AG08396 (cell line): ENCODE measurements at places on chromosomes 5 and 9.

DNA sequence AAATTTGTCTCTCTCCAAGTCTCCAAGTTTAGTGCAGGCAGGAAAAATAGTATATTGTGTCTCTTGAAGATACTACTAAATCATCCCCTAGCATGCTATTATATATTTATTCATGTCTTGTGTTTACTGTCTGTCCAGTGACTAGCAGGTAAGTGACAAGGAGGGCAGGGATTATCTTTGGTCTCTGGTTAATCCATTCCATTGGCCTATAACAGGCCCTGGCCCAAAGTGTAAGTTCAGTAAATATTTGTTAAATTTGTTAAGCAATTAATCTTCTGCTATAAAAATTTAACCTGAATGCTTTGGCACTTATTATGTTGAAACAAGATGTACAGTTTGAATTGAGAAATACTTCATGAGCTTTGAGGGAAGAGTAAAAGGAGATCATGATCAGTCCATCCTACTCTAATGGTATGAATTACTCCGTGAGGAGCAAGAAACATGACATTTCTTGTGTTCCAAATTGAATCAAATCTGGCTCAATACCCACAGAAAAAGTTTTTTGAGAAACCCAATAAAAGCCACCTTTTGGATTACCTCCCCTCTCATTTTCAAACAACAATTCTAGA is 219.7 kb downstream of the DTWD2 start:
- no peak for DNase-seq

DNA sequence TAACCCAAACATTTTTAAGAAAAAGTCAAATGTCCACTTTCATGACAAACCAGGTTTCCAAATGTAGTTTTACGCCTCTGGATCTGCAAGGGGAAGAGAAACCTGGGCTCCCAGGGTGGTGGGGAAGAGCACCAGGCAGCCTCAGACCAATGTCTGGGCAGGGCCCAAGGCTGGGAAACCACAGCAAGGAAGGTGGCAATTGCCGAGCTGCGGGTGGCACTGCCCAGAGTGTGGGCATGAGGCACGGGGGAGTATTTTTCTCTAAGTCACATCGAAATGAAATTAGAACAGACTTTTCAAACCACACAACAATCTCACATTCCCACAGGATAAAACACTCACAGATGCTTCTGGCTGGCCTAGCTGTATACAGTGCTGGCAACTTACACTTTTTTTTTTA is 32.6 kb upstream of the RASGEF1C start:
- DNase-seq = no peak

GRCh38 chr5:112014783-112015395 is 257.9 kb upstream of the NREP start:
- no peak for DNase-seq

DNA sequence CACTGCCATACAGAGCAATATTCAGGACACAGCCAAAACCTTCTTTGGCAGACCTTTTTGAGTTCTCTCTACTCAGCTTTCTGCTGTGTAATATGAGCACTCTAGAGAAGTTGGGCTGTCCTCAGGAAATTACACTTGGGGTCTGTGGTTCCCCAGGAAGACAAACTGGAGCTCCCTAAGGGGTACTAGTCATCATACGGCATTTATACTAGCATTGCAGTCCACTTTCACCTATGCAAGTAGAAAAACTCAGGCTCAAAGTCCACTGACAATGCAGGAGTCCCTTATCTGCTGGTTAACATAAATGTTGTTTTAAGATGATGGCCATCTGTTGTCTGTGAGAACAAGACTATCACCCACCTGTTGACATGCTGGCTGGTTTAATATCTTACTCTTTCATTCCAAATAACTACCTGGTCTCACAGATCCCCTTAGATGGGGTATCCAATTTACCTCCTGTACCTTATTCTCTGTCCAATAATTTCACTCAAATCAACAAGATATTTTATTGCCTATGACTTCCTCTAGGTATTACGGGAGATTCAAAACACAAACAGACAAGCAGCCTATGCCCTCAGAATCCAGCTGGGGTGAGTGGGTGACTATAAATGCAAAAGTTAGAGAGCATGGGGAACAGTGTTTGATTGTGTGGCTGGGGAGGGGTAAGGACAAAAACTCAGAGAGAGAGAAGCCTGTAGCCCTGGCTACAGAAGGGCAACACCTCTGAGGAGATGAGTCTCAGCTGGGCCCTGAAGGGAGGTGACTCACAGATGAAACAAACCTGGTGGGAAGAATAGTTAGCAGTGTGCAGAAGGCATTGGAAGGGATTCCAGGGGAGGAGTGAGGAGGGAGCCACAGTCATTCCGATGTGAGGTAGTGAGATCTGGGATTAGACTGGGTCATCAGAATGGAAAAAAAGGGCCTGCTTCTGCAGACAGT is 10.2 kb downstream of the DOCK8 start:
- no peak for DNase-seq

DNA sequence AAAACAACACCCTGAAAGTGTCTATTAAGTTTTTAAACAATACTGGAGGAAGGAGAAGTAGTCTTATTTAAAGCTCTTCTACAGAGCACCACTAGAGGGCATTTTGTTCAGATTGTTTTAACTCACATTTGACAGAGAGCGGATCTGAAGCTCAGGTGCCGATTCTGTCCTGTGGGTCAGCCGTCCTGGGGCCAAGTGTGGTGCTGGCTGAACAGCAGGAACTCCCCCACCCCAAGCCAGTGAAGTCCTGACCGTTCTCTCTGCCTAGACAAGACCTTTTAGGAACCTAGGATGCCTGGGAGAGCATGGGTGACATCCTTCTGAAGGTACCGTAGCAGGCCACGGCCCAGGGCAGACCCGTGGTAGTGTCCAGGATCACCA is 3.9 kb downstream of the EXOC3 start:
- peak; percentile 56 for DNase-seq

DNA sequence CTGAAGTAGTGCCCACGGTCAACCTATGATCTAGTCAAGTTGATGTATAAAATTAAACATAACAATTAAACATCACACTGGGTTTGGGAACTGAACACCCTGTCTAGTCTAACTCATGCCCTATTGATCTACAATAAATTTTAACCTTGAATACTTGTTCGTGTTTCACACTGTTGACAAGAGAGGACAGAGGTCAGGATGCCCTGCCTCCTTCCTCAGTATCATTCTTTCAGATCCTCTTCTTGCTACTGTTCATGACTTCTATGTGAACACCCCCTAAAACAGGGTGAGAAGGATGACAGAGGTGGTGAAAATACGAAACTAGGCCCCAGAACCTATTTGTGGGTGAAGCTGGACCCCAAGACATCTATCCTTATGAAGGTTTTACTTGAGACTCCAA is 8.1 kb upstream of the MAT2B start:
- DNase-seq = no peak

DNA sequence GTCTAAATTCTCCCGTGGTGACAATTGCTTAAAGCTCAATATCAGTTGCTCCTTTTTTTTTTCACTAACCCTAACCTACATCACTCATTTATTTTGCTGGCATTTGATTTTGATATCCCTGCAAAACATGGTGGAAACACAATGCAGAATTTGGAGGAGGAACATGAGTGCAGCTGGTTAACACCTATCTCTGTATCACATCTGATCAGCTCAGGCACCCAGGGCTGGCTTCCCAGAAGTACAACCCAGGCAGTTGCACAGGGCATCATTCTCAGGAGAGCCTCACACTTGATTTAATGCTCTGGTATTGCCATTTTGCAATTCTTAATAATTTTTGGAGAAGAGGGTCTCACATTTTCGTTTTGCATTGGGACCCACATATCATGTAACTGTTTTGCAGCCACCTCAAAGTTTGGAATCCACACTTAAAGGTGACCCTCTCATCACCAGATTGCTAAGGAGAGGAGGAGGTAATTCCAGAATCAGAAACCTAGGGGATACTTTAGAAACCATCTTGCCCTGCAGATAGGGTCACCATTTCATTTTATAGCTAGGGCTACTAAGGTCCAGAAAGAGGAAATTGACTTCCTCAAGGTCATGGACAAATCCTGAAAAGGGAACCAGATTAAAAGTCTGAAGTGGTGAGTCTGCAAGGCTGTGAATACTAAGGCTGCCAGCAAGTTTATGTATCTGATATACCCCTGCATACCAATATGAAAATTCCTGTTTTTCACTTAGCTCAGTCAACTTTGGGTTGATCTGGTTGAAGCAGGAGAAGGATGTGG is 19.3 kb upstream of the ADAM19 start:
- DNase-seq = no peak
